T1000 (cell line): ENCODE measurements at places on chromosomes 12 and 14.

GRCh38 chr12:26799741-26800140, 33.3 kb downstream of the ITPR2 start:
- DNase-seq: no peak

DNA sequence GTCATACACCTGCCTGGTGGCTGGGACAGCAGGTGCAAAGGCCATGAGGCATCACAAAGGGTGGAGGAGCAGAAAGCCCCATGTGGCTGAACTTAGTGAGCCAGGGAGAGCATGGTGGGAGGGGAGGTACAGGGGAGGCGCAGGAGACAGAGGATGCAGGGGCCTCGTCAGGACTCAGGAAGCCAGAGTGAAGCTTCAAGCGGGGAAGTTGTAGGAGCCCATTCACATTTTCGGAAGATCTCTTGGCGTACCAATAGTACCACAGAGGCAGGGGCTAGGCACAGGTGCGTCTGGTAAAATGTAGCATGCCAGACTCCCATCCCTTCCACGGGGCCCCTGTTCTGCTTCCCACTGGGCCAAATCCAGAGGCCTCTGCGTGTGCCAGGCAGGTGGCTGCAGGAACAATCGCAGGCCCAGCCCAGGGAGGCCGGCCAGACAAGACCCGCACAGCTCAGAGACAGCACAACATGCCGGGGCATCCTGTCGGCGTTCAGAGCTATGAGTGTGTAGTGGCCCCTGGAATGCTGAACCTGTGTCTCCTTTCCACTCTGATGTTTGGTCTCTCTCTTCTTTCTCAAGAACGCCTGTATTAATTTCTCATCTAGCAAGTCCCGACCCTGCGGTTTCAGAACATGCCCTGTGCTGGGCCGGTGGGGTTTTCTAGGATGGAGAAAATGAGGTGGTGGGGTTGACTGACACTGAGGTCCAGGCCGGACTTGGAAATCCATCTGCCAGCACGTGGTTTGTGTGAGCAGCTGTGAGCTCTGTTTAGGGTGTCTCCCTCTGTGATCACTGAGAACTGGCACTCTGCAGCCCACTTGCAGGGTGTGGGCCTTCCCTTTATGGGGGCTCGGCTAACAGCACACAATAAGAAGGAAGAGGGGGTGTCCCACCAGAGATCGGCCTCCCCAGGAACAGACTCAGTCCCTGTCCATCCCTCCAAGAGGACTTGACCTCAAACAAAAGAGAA, 5.5 kb upstream of the TMEM132D start:
- no peak for DNase-seq

GRCh38 chr14:42633504-42634095, 1026.9 kb downstream of the LRFN5 start:
- no peak for DNase-seq

- DNase-seq: no peak
These were observed 9.8 kb downstream of the OR6J1 start for GRCh38 chr14:22634233-22634900.

- DNase-seq: no peak
These were observed 15.3 kb downstream of the PPP1R13B start for GRCh38 chr14:103832046-103832445.

- DNase-seq: no peak
These were observed 5.5 kb downstream of the CEBPE start for GRCh38 chr14:23113431-23114119.

DNA sequence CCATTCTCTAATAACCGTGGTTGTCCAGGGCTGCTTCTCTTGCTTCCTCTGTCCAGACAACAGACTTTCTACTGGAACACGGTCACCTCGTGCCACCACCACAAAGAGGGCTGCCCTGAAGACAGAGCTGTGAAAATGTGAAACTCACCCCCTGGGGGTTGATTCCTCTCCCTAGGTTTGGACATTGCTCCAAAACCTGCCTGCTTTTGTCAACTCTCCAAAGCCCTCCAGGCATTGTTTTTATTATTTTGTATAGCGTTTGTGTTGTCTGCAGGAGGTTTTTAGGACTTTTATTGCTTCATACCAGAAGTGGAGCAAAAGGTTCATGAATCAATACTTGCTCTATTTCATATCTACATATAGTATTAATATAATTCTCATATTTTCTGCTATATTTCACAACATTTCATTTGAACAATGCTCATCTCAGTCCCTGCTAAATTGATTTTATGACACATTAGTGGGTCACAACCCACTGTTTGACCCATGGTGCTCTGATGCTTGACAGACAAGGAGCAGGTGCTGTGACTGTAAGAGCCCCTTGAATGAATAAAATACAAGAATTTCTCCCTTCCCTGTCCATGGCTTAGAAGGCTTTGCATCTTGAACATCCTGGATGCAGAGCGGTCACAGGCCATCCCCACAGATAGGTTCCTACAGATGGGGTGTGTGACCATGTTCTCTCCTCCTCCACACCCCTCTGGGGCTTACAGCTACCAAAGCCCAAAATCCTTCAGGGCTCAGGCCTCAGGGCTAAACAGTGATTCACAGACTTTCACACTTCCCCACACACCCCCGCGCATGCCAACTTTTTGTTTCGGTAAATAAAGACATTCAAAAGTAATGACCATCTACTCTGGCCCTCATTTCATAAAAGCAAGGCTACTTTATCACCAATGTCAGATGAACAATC, 20.6 kb upstream of the EML1 start:
- DNase-seq: no peak
